ENCODE measurements at places on chromosomes 7 and 10.
A peak's percentile ranks its signal among the peaks of the same experiment; 100 is the strongest.

DNA sequence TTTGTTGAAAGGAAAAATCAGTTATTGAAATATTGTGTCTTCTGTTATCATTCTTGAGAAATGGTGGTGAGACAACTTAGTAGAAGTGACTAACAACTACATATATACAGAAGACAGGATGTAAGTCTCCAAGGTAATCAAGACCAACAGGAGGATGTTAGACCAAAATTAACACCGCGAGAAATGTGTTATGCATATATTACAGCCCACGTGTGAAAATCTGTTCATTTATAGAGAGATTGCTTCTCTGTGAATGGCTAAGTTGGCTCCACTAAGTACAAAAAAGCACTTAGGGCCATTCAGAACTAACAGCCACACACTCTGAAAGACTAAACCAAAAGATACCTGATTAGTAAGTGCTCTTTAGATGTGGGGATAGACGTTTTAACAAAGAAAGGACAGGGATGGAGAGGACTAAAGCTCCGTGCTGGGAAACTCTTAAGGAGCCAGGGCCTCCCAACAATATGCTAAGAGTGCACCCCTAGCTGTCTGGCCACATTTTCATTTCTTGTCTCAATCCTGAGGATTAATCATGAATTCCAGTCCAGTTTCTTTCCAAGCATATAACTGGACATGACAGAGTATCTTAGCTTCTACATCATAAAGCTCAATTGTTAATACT lies 26.5 kb downstream of the HDAC9 start:
- no peak for DNase-seq

DNA sequence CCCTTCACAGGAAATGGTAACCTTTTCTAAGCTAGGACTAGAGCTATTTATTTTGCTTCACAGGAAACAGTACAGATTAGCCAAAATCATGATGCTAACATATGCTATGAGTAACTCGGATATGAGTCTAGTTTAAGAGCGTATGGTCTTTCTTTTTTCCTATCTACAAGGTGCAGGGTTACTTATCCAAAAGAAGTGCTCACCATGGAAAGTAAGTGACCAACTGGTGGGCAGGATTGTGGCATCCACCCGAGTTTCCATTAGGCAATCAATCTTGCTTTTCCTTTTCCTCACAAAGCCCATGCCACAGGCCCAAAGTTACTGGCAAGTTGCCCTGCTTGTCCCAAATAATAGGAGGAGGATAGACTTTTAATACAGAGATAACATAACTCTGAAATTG lies 765.1 kb upstream of the POM121L12 start:
- DNase-seq, result no peak

- DNase-seq, result peak; percentile 66
These were observed 91.8 kb downstream of the CREM start for GRCh38 chr10:35218339-35218955.

DNA sequence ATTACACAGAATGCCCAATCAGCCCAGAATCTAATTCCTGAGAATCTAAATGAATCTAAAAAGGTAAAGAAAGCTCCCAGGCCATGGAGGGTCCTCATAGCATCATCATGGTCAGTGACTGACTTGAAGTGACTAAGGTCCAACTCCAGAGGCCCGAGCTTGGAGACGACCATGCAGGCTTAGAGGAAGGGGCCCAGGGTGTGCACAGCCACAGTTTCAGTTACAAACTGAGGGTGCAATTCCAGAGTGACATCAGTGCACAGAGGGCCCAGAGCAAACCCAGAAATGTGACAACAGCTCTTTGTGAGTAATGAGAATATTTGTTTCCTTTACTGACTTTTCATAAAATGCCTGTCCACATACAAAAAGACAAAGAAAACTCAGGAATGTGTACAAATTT lies 170.0 kb downstream of the TNS3 start:
- no peak for DNase-seq

GRCh38 chr7:41763626-41764025 lies 60.7 kb upstream of the INHBA start:
- no peak for DNase-seq

GRCh38 chr7:146892151-146892550 lies 775.5 kb downstream of the CNTNAP2 start:
- DNase-seq, result peak; percentile 46

GRCh38 chr10:65430979-65431378 lies 1494.9 kb upstream of the LRRTM3 start:
- no peak for DNase-seq

- no peak for DNase-seq
These were observed 80.3 kb downstream of the SND1 start for GRCh38 chr7:127732306-127732705.

DNA sequence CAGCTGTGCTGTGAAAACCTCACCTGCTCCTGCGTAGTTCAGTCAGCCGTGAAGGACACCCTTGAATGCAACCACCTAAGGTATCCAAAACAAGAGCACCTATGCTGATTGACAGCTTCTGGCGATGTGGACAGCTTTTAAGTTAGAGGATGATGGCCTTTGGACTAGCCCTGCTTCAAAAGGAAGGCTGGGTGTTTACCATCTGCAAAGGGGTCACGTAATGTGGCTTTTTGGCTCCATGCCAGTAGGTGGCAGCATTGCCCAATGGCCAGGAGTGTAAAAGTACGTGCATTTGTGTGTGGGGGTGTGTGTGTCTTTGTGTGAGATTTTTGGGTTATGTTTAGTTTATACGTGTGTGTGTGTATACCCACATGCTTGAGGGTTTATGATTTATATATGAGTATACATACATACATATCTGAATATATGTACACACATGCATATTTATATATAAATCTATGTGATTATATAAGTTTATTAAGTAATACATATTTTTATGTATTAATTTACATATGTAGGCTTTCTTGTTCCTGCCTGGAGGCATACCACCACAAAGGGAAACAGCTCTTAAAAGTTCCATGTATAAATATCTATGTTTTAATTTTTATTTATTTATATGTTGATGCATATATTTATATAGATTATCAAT lies 236.3 kb upstream of the ANKRD30A start:
- DNase-seq, result peak; percentile 54

DNA sequence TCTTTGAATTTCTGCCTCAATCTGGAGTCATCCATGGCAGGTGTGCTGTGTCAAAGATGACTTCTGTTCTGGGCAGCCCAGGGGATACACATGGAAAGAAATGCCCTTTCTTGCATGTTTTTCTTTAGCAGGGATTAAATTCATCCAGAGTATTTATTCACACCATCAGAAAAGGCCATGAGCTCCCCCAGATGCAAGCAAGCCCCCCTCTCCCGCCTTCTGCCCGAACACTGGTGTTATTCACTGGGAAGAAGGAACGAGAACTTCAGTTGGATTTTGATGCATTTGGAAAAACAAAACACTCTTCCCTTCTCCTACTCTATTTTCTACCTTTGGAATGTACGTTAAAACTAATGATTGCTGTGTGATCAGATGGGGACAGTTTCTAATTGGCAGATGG lies 1.4 kb downstream of the PLPP4 start:
- DNase-seq, result no peak

DNA sequence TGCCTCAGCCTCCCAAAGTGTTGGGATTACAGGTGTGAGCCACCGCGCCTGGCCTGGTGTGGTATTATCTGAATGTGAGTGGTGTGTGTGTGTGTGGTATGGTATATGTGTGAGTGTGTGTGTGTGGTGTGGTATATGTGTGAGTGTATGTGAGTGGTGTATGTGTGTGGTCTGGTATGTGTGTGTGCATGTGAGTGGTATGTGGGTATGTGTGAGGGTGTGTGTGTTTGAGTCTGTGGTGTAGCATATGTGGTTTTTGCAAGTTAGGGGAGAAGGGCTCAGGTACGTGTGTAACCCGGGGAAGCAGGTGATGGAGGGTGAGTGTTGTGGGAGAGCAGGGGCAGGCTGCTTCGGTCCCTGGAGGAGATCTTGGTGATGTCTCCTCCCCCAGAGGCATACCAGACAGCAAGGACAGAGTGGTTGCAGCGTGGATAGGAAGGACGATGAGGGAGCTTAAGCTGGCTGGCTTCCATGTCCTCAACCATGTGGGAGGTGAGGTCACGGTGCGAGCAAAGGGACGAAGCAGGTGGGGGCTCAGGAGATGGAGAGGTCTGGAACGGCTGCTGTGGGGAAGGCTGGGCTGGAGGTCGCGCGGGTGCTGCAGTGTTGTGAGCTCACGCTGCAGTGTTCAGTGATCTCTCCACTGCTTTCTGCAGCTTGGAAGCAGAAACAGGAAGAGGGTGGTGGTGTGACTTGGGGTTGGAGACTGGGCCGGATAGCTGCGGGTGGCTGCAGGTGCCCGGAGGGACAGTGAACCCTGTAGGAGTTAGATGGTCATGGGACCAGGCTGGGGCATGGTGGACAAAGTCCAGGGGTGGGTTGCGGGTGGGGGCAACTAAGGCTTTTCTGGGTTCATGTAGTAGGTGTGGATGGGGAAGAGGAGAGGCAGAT lies 5.0 kb downstream of the ZYX start:
- no peak for DNase-seq

GRCh38 chr7:91194841-91195240 lies 69.4 kb upstream of the FZD1 start:
- DNase-seq, result no peak

GRCh38 chr7:148941598-148942275 lies 57.6 kb upstream of the EZH2 start:
- no peak for DNase-seq

DNA sequence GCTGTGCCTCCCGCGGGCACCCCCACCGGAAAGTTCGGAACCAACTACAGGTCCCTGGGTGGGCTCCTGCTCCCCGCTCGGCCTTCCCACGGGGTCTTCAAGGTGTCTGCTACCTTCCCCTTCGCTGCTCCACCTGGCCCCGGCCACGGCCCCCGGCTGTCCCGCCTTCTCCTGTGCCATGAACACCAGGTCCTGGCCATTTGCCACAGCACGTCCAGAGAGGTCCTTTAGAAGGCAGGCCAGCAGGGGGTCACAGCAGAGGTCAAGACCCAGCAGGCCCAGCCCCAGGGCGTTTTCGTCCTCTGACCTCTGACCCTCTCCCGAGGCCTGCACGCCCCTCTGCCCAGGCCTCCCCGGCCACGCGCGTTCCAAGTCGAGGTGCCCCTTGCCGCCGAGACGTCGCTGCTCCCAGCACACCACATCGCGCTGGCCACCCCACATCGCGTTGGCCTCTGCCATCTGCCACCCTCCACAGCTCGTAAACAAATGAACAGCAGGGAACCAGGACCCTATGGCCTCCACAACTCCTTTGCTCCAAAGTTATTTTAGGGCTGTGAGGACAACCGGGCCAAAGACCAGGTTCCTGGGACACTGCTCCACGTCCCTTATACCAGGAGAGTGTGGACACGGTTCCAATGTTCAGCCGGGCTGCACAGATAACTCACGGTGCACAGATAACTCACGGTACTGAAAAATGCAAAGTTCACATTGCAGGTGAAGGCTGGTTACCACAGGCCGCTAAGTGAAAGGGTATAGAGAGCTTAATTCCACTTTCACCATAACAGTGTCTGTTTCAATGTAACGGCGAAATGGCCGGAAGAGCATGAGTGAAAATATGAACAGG lies 74.3 kb downstream of the CFAP46 start:
- no peak for DNase-seq

DNA sequence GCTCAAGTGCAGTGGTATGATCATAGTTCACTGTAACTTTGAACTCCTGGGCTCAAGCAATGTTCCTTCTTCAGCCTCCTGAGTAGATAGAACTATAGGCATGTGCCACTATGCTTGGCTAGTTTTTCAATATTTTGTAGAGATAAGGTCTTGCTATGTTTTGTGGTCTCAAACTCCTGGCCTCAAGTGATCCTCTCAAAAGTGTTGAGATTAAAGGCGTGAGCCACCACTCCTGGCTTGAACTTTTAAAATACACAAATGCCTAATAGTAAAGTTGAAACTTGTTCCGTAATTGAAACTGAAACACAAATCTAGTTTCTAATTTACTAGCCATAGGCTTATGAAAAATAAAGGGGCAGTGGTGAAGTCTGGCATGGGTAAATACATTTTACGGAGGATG lies 65.7 kb downstream of the AP3M1 start:
- DNase-seq, result no peak

- no peak for DNase-seq
These were observed 22.7 kb downstream of the DHTKD1 start for GRCh38 chr10:12091421-12091820.

DNA sequence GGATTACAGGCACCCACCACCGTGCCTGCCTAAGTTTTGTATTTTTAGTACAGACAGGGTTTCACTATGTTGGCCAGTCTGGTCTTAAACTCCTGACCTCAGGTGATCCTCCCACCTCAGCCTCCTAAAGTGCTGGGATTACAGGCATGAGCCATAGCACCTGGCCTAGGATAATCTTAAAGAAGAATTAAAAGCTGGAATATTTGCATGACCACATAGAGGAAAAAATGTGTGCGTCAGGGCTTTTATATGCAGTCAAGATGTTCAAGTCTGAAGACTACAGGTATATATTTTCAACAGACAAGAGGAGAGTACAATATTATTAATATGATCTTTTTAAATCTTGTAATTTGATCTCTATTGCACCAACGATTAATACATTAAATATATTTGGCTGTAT lies 39.5 kb downstream of the GNG11 start:
- no peak for DNase-seq

DNA sequence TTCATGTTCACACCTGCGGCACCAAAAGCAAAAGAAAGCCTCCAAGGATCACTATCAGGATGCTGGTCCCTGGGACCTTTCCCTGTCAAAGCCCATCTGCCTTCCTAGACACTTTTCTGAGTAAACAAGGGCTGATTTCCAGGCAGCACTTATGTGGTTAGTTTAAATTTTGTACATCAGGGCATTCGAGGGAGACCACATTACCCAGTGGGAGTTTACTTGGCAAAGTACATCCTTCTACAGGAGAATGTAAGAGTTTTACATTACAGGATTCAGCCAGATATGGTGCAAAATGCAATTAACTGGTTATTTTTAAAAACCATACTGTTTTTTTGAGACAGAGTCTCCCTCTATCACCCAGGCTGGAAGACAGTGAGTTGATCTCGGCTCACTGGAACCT lies 132.1 kb downstream of the CSTF2T start:
- no peak for DNase-seq

DNA sequence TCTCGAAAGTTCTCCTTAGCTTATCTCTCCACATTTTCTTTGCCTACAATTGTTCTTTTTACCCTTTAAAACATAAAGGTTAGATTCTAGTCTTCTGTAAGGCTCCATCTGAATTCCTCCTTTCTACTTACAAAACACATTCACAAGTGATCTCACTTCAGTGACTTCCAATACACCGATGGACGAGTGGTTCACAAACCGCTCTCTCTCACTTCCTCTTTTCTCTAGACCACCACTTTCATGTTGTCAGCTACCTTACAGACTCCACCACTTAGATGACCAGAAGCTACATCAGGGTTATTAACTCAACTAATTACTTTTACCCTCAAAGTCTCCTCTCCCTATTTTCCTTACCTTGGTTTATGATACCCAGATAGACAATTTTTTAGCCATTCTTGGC lies 11.8 kb downstream of the MET start:
- no peak for DNase-seq

GRCh38 chr7:18459484-18460245 lies 35.9 kb upstream of the HDAC9 start:
- DNase-seq, result no peak

DNA sequence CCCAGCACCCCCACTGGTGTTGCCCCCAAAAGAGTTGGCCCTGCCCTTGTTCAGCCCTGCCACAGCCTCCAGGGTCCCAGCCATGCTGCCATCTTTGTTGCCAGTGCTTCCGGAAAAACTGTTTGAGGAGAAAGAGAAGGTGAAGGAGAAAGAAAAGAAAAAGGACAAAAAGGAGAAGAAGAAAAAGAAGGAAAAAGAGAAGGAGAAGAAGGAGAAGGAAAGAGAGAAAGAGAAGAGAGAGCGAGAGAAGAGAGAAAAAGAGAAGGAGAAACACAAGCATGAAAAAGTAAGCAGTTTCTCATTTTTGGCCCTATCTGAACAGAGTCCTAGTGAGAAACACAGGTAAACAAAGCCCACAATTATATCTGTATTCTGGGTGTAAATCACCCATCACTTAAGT lies 89.0 kb upstream of the GATA3 start:
- no peak for DNase-seq

- no peak for DNase-seq
These were observed 27.9 kb upstream of the CUL1 start for GRCh38 chr7:148670807-148671206.
